Vagina (tissue), 2 donors: ENCODE measurements at places on chromosomes 7 and 10.

DNA sequence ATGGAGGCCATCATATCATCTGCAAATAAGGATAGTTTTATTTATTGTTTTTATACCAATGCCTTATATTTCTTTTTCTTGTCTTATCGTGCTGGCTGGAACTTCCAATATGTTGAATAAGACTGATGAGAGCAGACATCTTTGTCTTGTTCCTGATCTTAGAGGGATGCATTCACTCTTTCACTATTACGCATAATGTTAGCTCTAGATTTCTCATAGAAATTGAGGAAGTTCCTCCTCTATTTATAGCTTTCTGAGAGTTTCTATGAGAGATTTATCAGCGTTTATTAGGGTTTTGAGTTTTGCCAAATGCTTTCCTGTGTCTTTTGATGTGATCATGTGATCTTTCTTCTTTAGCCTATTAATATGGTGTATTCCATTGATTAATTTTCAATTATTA lies 49.3 kb downstream of the COL28A1 start:
- DNase-seq = no peak

DNA sequence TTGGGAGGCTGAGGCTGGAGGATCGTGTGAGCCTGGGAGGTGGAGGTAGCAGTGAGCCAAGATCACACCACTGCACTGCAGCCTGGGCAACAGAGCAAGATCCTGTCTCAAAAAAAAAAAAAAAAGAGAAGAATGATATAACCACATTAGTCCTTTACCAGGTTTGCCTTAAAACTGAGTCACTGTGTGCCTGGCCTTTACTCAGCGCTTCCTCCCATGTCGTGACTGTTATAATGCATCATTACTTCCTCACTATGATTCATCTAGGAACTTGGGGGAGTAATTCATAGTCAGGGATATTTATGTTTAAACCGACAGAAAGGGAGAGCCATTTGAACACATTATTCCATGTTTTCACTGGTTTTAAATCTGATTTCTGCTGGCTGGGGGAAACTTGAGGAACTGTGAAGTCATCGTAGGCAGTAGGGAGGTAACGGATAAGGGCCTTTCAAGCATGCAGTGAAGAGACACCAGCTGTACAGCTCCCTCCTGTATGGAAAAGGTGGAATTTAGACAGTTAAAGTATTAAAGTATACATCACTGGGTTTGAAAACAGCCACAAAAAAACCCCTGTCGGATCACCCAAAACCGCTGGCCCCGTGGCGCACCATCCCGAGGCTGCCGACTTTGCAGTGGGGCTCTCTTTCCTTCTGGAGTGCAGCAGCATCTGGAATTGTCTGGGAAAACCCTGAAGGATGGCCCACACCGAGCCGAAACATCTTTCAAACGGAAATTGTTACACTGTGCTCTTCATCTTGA lies 119.8 kb downstream of the NKX6-2 start:
- no peak for DNase-seq

- DNase-seq = no peak
Observed at GRCh38 chr10:95430231-95430951, 130.8 kb downstream of the SORBS1 start.

GRCh38 chr7:107076781-107077698 lies 32.5 kb downstream of the PRKAR2B start:
- no peak for DNase-seq

GRCh38 chr7:36887233-36887632 lies 162.9 kb upstream of the AOAH start:
- no peak for DNase-seq

GRCh38 chr7:32069116-32069650 lies 1.0 kb downstream of the PDE1C start:
- DNase-seq = no peak

DNA sequence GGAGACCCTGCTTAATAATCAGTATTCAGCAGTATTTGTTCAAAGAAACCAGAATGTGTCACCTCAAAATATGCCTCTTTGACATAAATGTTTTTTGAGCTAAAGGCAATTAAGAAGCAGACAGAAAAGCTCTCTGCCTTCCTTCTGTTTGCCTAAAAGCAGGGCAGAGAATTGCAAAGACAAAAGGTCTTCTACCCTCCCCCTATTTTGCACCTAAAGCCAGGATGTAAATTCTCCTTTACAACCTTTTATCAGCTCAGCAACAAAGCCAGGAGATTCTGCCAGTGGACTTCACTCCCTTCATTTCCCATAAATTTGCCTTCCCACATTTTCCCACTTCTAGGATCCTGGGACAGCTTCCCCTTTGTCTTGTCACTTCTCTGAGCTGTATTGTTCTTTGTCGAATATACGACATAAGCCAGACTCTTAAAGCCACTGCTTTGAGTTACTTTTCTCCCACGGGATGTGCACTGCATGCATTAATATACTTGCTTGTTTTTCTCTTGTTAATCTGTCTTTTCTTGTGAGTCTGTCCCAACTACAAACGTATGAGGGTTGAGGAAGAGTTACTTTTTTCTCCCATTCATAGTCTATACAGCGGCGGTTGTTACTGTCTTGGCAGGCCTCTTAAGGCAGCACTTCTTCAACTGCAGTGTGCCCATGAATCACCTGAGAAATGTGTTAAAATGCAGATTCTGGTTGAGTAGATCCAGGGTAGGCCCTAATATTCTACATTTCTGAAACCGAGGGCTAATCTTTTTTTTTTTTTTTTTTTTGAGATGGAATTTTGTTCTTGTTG lies 48.2 kb downstream of the ST8SIA6 start:
- DNase-seq = no peak

- no peak for DNase-seq
Observed at GRCh38 chr7:50446542-50446960, 3.6 kb downstream of the FIGNL1 start.

DNA sequence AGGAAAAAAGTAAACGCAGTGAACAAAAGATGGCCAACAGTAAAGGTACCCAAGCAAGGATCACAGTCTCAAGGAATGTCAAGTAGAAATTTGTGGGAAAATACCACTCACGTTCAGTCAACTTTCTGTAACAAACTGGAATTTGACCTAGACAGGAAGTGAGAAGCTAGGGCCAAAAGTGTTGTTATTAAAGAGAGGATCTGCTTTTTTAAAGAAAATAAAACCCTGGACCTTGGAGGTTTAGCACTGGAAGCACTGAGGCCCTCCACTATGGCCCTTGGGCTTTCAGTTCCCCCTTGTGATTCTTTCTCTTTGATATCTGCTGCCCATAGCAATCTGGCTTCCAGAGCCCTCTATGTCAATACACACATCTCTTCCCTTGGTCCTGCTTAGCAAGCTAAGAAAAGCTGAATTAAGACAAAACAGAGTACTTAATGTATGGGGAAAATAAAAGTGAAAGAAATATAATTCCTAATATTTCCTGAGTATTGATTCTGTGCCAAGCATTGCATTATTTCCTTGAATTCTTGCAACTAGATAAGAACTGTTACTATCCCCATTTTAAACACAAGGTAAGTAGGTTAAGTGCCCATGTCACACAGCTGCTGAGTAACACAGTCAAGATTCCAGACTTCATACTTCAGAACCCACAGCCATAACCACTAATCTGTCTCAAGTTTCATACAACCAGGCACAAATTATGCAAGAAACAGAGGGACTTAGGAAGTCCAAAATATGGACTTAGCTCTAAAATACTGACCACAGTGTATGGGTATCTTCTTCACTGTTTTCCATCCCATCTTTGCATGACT lies 2.6 kb upstream of the ZNF438 start:
- DNase-seq = no peak

DNA sequence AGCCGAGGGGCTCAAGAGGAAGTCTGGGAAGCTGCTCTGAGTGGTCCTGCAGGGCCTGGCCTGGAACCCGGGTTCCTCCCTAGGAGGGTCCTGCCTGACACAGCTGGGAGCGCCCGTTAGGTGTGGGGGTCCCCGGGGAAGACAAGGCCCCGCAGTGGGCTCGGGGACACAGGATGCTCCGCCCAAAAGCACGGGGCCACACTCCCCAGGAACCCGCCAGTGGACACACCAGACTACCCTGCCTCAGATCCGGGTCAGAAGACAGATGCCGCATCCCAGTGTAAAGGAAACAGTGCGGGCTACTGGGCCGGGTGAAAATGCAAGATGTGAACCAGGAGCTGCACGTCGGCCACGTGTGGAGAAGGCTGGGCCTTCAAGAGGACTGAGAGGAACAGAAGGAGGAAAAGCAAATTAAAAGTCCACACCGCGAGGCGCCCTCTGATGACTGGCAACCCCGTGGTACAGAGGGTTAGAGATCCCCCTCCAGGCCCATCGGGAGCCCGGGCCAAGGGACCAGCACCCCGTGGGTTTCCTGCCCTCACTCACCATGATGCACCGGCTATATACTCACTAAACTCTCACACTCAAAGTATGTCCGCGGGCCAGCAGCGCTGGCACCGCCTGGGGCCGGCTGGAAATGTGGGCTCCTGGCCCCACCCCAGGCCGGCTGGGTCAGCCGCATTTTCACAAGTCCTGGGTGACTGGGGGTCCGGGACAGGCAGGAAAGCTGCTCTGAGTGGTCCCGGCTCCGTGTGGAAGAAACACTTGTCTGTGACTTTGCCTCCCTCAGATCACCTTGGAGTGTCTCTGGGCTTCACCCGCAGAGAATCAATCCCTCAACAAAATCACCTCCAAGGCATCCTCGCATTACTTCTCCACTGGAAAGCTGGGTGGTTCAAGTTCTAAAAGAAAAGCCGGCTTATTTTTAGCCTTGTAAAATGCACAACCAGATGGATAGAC lies 6.1 kb downstream of the STK32C start:
- DNase-seq = no peak

DNA sequence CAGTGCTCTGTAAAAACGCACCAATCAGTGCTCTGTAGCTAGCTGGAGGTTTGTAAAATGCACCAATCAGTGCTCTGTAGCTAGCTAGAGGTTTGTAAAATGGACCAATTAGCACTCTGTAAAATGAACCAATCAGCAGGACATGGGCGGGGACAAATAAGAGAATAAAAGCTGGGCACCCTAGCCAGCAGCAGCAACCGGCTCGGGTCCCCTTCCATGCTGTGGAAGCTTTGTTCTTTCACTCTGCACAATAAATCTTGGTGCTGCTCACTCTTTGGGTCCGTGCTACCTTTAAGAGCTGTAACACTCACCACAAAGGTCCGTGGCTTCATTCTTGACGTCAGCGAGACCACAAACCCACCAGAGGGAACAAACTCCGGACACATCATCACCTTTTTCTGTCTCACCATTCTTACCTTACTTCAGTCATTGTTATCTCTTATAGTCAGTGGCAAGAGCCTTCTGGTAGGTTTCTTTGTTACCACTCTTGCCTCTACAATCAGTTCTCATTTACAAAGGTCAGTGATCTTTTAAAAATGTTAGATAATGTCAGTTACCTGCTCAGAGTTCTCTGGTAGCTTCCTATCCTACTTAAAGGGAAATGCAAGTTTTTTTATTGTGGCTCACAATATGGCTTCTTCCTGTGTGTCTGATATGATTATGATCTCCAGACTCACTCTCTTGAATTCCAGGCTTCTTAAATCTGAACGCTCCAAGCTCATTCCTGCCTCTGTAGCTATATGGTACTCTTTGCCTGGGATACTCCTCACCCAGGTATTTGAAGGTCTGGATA lies 4.5 kb downstream of the STAM start:
- DNase-seq = no peak

GRCh38 chr10:121051171-121051570 lies 200.0 kb downstream of the WDR11 start:
- no peak for DNase-seq

GRCh38 chr7:128405471-128406313 lies 4.1 kb downstream of the IMPDH1 start:
- no peak for DNase-seq

- no peak for DNase-seq
Observed at GRCh38 chr10:85175635-85176034, 847.2 kb downstream of the CCSER2 start.

DNA sequence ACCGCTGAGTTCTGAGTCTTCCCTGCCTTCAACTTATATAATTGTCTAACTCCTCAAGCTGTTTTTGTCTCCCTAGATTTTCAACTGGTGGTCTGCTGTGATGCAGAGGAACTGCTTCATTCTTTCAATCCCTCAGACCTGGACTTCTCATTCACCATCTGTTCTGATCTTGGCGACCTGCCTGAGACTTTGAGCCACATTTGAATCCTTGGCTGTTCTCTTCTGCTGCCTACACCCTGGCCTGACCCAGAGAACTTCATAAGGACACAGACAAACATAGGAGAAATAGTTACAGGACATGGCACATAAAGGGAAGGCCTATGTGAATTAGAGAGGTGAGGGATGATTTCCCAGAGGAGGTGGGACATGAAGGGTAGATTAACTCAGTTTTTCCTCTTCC lies 326.7 kb downstream of the PTEN start:
- no peak for DNase-seq

DNA sequence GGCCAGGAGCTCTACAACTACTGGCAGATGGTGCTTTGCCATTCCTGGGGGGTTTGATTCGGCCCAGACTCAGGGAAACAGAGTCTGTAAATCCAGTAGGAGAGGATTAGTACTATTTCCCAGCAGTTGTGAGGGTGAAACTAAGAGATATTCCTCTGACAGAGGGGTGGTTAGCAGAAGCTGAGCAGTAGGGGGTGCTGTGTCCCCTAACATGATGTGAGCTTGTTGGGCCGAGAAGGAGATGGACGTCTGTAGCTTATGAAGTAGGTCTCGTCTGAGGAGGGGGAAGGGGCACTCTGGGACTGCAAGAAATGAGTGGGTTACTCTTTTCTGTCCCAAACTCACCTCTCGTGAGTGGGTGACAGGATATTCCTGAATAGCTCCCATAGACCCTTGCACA lies 179.2 kb upstream of the MBL2 start:
- DNase-seq = no peak

GRCh38 chr7:92489634-92490033 lies 11.9 kb upstream of the ERVW-1 start:
- no peak for DNase-seq
